T-cell (primary cell): ENCODE measurements at places on chromosomes 12 and 14.

- no peak for DNase-seq
Measured at GRCh38 chr12:105548626-105549025, 218.1 kb downstream of the C12orf75 start.

DNA sequence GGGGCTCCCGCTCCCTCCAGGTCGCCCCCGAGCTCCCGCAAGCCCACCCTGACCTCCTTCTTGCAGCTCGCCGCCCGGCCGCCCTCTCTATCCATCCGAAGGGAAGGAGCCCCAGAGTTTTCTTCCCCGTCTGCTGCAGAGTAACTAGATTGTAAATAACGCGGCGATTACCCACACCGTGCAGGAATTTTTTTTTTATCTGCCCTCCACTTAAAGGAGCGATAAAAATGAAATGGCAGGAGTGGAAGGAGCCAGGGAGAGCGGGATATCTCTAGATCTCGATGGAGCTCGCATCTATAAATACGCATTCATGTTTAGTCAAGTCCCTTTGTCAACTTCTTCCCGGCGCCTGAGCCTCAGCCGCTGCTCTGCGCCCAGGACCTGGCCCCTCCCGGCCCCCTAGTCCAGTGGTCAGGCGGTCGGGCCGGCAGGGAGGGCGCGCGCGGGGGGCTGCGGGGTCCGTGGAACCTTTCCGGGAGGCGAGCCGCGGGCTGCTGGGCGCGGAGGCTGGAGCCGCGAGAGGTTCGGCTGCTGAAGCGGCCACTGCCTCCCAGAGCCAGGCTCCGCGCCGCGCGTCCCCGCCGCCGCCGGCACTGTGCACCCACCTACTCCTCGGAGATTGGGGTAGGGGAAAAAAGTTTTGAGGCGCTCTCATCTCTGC lies 386.0 kb downstream of the BCAT1 start:
- DNase-seq, result no peak

DNA sequence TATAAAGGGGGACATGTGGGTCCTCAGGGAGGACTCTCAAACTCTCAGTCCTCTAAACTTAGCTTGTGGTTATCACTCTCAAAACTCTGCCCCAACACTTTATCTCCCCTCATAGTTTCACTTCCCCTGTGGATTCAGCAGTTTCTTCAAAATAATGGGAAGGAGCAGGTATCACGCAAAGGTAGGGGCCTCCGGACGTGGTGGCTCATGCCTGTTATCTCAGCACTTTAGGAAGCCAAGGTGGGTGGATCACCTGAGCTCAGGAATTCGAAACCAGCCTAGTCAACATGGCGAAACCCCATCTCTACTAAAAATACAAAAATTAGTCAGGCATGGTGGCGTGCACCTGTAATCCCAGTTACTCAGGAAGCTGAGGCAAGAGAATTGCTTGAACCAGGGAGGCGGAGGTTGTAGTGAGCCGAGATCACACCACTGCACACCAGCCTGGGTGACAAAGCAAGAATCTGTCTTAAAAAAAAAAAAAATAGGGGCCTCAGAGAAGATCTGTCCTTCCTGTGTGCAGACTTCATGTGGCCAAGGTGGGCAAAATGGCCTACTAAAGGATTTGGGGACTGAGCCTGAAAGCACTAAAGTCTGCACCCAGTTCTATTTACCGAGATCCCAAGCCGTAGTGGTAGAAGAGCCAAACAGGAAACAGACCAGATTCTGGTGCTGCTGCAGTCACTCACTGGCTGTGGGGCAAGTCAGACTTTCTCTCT lies 6.4 kb downstream of the ITGB7 start:
- DNase-seq, result no peak

- DNase-seq, result no peak
Measured at GRCh38 chr12:50546441-50547318, 41.9 kb downstream of the DIP2B start.

- no peak for DNase-seq
Measured at GRCh38 chr12:114448618-114448933, 42.6 kb upstream of the TBX5 start.
